Stimulated activated CD8-positive, alpha-beta memory T cell treated with anti-CD3 and anti-CD28 coated beads, Interleukin-7, amount 100 ng/mL, for 48 hours (primary cell): ENCODE measurements at places on chromosomes 16 and 17.

- DNase-seq: peak; percentile 69
Observed at GRCh38 chr17:8118769-8119580, 661 bp upstream of the ALOXE3 start.

- no peak for DNase-seq
Observed at GRCh38 chr16:10501016-10501607, 79.3 kb downstream of the EMP2 start.

- peak; percentile 65 for DNase-seq
Observed at GRCh38 chr16:30382111-30382881, at the start of gene SEPTIN1. Gene SEPTIN1 (minus strand): TSS chr16:30382561. CDS start chr16:30382542, 19 bp downstream.

- DNase-seq: no peak
Observed at GRCh38 chr17:75873587-75874322, 4.6 kb downstream of the TRIM47 start.
